ENCODE measurements at places on chromosomes 2 and 18. TPM values are rescaled to one million over a fixed set of nuclear protein-coding genes. Genes with fewer than 3 reads are reported as not detected.

CLEC4F gene
- total RNA-seq = not detected

NPPC gene
- not detected for total RNA-seq

TLX2 gene
- total RNA-seq = 0.52 TPM

CCDC74A gene
- total RNA-seq = 5.5 TPM

HDAC4 gene
- 35.8 TPM for total RNA-seq

STPG4 gene
- total RNA-seq = not detected

SNED1 gene
- 2.6 TPM for total RNA-seq

UGT1A10 gene
- not detected for total RNA-seq

CTDP1 gene
- 35.4 TPM for total RNA-seq

CCDC121 gene
- total RNA-seq = 0.36 TPM

DPY30 gene
- total RNA-seq = 81.6 TPM

FBXO41 gene
- total RNA-seq = 15.6 TPM

SLC16A14 gene
- 1.2 TPM for total RNA-seq

CAPN10 gene
- 32.6 TPM for total RNA-seq

SPDYA gene
- total RNA-seq = 1.1 TPM

CSRNP3 gene
- total RNA-seq = not detected

VIL1 gene
- total RNA-seq = not detected

PMAIP1 gene
- total RNA-seq = 97.6 TPM

PGAP1 gene
- total RNA-seq = 25.5 TPM

C2orf80 gene
- not detected for total RNA-seq

ANKRD36 gene
- 25.0 TPM for total RNA-seq

SCYGR4 gene
- not detected for total RNA-seq

MYO3B gene
- 0.48 TPM for total RNA-seq

SLC25A12 gene
- 17.0 TPM for total RNA-seq

MYOM1 gene
- 1.2 TPM for total RNA-seq

KCNG2 gene
- not detected for total RNA-seq

GALNT5 gene
- not detected for total RNA-seq

C2orf66 gene
- total RNA-seq = not detected

AKAIN1 gene
- not detected for total RNA-seq

MFSD2B gene
- not detected for total RNA-seq

ESPNL gene
- total RNA-seq = 0.12 TPM

EN1 gene
- total RNA-seq = not detected

CXCR4 gene
- 141 TPM for total RNA-seq

TTC32 gene
- total RNA-seq = 14.2 TPM

C1D gene
- 20.8 TPM for total RNA-seq

ANTXR1 gene
- not detected for total RNA-seq
